ENCODE measurements at places on chromosomes 2 and 18. TPM values are rescaled to one million over a fixed set of nuclear protein-coding genes. Genes with fewer than 3 reads are reported as not detected.

MC2R gene
- total RNA-seq = not detected

DNA sequence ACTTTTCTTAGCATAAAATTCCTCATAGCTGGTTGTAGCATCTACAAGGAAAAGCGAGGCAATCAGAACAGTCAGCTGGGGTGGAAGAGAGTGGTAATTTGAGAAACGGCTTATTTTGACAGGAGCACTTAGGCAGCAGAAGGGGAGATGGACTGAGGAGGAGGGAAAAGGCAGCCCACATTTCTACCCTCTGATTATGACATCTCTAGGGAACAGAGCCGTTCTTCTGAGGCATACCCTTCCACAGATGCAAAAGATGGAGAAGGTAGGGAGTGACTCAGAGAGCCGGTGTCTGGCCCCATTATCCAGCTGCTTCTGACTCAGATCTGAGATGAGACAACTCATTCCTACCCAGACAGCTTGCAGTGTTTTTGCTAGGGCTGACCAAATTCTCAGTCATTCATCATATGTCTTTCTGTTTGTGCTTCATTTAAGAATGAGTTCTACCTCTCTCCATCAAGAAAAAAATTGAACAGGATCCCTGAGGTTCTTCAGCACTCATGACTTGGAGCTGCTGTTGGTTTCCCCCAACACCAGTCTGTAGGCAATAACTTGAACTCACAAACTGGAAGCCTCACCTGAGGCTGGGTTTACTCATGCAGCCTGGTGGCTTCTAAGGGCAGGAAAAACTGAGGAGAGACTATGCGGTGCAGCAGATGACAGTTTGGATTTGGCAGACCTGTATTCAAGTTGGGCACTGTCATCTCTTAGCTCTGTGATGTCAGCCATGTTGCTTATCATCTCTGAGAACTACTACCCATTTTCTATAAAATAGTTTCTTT lies 15.9 kb upstream of the SEC11C start:
- no peaks in the 10 kb centered on the region for H3K36me3 ChIP-seq
- H3K27me3 ChIP-seq = no peaks in the 10 kb centered on the region
- no peak for DNase-seq
- H3K27ac ChIP-seq = no peak overlapping the region

- no peaks in the 10 kb centered on the region for H3K36me3 ChIP-seq
- H3K27me3 ChIP-seq = no peaks in the 10 kb centered on the region
- no peak overlapping the region for H3K4me3 ChIP-seq
- DNase-seq = no peak
- no peak overlapping the region for H3K27ac ChIP-seq
Observed at GRCh38 chr2:98070081-98070480, 16.9 kb upstream of the VWA3B start.

C2orf72 gene
- 44.5 TPM for total RNA-seq

DNA sequence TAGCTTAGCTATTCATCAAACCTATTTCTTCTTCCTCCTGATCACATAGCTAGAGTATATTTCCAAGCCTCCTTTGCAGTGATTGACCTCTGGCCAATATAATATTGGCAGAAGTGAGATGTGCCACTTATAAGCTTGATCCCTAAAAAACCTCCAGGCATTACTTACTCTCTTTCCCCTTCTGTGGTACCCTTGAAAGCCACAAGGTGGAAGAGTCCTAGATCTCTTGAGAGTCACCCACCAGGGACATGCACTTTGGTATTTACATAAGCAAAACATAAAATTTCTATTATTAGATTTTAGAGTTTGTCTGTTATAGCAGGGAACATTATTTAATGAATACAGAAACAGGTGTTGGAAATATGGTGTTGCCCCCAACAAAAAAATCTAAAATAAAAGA lies 112.0 kb downstream of the EXOC6B start:
- H3K27ac ChIP-seq = no peak overlapping the region
- H3K36me3 ChIP-seq = no peaks in the 10 kb centered on the region
- no peaks in the 10 kb centered on the region for H3K4me1 ChIP-seq

- DNase-seq = no peak
- no peaks in the 10 kb centered on the region for H3K27me3 ChIP-seq
- H3K27ac ChIP-seq = no peak overlapping the region
- no peaks in the 10 kb centered on the region for H3K4me1 ChIP-seq
- H3K36me3 ChIP-seq = no peaks in the 10 kb centered on the region
Observed at GRCh38 chr18:48724442-48724841, 185.6 kb downstream of the CTIF start.

CSRNP3 gene
- 1.5 TPM for total RNA-seq

GKN1 gene
- total RNA-seq = not detected

TGFBRAP1 gene
- total RNA-seq = 14.2 TPM

GRCh38 chr18:10269261-10269660 lies 185.2 kb upstream of the APCDD1 start:
- no peaks in the 10 kb centered on the region for H3K4me1 ChIP-seq
- no peak overlapping the region for H3K27ac ChIP-seq
- no peaks in the 10 kb centered on the region for H3K36me3 ChIP-seq
- no peaks in the 10 kb centered on the region for H3K27me3 ChIP-seq
- DNase-seq = no peak

- peaks cover 6% of the 10 kb centered on the region for H3K4me1 ChIP-seq
- no peaks in the 10 kb centered on the region for H3K36me3 ChIP-seq
- no peak for DNase-seq
- H3K4me3 ChIP-seq = no peak overlapping the region
Observed at GRCh38 chr2:64852771-64853241, 136.4 kb upstream of the SLC1A4 start.

DNA sequence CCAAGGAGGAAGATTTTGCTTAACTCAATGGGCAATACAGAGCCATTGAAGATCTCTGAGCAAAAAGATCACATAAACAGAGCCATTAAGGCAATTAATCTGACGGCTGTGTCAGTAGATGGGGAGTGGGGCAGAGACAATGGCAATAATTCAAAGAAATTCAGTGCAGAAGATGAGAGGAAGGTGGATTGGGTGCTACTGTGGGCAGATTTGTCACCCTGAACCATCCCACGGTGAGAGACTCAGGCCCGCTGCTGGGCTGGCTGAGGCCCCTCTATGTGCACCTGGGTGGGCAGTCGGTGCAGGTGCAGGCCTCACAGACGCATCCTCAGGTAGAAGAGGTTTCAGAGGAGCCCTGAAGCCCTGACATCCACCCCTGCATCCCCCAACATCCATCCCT lies 458.6 kb downstream of the EIPR1 start:
- H3K36me3 ChIP-seq = no peaks in the 10 kb centered on the region
- no peaks in the 10 kb centered on the region for H3K27me3 ChIP-seq
- no peak for DNase-seq
- H3K4me1 ChIP-seq = no peaks in the 10 kb centered on the region
- no peak overlapping the region for H3K4me3 ChIP-seq

- no peak overlapping the region for H3K27ac ChIP-seq
- no peak overlapping the region for H3K4me3 ChIP-seq
- no peaks in the 10 kb centered on the region for H3K36me3 ChIP-seq
Observed at GRCh38 chr2:170122883-170123547, 54.9 kb upstream of the MYO3B start.

- DNase-seq = no peak
- no peak overlapping the region for H3K4me3 ChIP-seq
- no peaks in the 10 kb centered on the region for H3K4me1 ChIP-seq
- H3K36me3 ChIP-seq = no peaks in the 10 kb centered on the region
Observed at GRCh38 chr2:45083175-45083574, 73.9 kb upstream of the SIX2 start.

DNA sequence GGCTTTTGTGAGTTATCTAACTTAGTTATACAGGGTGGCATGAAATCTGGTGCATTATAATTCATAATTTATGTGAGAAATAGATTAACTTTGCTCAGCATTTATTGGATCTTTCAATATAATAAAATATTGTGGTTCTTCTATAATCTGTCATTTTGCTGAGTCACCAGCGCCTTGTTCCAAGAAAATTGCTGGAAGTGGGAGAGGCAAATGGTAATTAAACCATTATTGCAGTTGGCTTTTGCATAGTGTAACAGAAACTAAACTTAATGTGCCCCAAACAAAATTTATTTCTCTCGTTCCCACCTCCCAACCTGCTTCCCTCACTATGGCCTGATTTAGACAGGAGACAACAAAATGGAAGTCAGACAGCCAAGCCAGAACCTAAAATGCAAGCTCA lies 146.3 kb downstream of the GALR1 start:
- no peaks in the 10 kb centered on the region for H3K27me3 ChIP-seq
- DNase-seq = peak; percentile 37
- no peaks in the 10 kb centered on the region for H3K36me3 ChIP-seq
- H3K4me3 ChIP-seq = no peak overlapping the region
- no peak overlapping the region for H3K27ac ChIP-seq
- no peaks in the 10 kb centered on the region for H3K4me1 ChIP-seq

- H3K36me3 ChIP-seq = no peaks in the 10 kb centered on the region
- no peaks in the 10 kb centered on the region for H3K27me3 ChIP-seq
Observed at GRCh38 chr2:74186038-74186437, 7.4 kb upstream of the MOB1A start.

GRCh38 chr2:230732914-230733401 lies 20.3 kb downstream of the CAB39 start:
- H3K36me3 ChIP-seq = no peaks in the 10 kb centered on the region
- peaks cover 11% of the 10 kb centered on the region for H3K4me1 ChIP-seq
- no peak overlapping the region for H3K27ac ChIP-seq

SLC9A4 gene
- total RNA-seq = 0.15 TPM

- H3K4me3 ChIP-seq = no peak overlapping the region
- no peaks in the 10 kb centered on the region for H3K36me3 ChIP-seq
- H3K27me3 ChIP-seq = no peaks in the 10 kb centered on the region
- no peak overlapping the region for H3K27ac ChIP-seq
- H3K4me1 ChIP-seq = no peaks in the 10 kb centered on the region
- DNase-seq = no peak
Observed at GRCh38 chr2:40435426-40436092, 16.3 kb downstream of the SLC8A1 start.

HOXD4 gene
- total RNA-seq = 3.6 TPM

RGPD8 gene
- 11.7 TPM for total RNA-seq

COX7A2L gene
- total RNA-seq = 128 TPM

DNA sequence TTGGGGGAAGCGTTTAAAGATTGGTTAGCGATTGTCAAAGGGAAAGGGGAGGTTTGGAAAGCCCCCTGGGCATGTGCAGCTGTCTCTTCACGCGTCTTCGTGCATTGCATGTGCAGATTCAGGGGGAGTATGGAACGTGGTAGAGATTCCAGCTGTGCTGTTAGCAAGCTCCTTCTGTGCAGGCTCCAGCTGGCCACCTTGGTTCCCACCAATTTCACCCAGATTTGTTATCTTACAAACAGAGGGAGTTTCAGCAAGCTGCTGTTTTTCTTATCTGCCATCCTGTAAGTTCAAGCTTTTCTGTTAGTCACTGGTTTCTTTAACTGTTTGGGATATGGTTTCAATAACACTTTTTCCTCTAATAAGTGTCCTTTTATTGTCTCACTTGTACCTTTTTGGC lies 30.4 kb downstream of the FARP2 start:
- no peak overlapping the region for H3K4me3 ChIP-seq
- no peaks in the 10 kb centered on the region for H3K27me3 ChIP-seq
- H3K27ac ChIP-seq = no peak overlapping the region

WDR7 gene
- total RNA-seq = 21.2 TPM

GRCh38 chr18:75140296-75140695 lies 68.6 kb downstream of the PTGR3 start:
- no peak overlapping the region for H3K27ac ChIP-seq
- H3K4me1 ChIP-seq = no peaks in the 10 kb centered on the region
- H3K36me3 ChIP-seq = no peaks in the 10 kb centered on the region

- H3K4me3 ChIP-seq = no peak overlapping the region
- no peak overlapping the region for H3K27ac ChIP-seq
- no peaks in the 10 kb centered on the region for H3K27me3 ChIP-seq
- no peak for DNase-seq
- no peaks in the 10 kb centered on the region for H3K36me3 ChIP-seq
Observed at GRCh38 chr2:21146638-21147037, 22.9 kb downstream of the TDRD15 start.

SPTBN1 gene
- 338 TPM for total RNA-seq

GRCh38 chr2:238130696-238131628 lies 7.5 kb upstream of the KLHL30 start:
- H3K4me3 ChIP-seq = no peak overlapping the region
- H3K36me3 ChIP-seq = no peaks in the 10 kb centered on the region
- H3K27me3 ChIP-seq = no peaks in the 10 kb centered on the region
- DNase-seq = no peak
- no peaks in the 10 kb centered on the region for H3K4me1 ChIP-seq

ASIC4 gene
- total RNA-seq = 0.12 TPM

GRCh38 chr2:215910180-215910579 lies 103.2 kb downstream of the MREG start:
- H3K27me3 ChIP-seq = no peaks in the 10 kb centered on the region
- no peaks in the 10 kb centered on the region for H3K4me1 ChIP-seq
- no peaks in the 10 kb centered on the region for H3K36me3 ChIP-seq
- no peak for DNase-seq
- H3K27ac ChIP-seq = no peak overlapping the region
- H3K4me3 ChIP-seq = no peak overlapping the region

SERPINB12 gene
- total RNA-seq = not detected

HSBP1L1 gene
- 59.6 TPM for total RNA-seq

DNA sequence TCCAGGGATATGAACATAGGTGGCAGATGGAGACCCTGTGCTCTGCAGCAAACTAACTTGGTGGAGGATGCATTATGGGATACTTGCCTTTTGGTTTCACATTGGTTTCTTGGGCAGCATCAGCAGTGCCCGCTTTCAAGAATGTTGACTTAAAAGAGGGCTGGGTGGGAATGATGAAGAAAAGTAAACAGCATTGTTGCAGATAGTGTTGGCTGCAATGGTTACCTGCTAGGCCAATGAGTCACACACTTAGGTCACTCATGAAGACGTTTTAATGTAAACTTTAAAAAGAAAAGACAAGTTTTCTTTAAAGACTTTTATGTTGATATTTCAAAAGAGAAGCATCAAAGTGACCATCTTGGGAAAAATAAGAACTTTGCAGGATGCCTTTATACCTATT lies 26.1 kb upstream of the FAM237A start:
- DNase-seq = no peak

DNA sequence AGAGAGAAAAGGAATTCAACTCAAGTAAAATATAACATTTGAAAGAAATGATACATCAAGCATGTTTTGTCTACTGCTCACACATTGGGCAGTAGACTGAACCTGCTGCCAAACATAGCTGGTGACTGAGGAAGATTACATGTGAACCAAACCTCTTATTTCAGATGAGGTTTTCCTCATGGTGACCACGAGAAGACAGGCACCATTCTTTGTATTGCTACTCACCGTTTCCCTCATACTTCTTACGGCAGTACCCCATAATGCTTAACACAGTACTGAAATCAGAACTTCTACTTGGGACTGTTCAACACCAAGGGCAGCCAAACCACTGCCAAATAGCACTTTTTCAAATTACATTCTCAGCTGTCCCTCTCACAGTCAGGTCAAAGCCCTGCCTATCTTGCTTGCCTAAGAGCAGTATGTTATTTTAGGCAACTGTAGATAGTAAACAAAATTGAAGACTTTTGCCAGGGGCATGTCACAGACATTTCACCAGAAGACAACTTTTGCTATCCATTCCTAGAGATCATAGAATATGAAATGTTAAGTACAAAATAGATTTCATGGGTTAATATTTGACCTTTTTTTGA lies 167.1 kb upstream of the DOK6 start:
- H3K4me3 ChIP-seq = no peak overlapping the region
- no peak overlapping the region for H3K27ac ChIP-seq
- no peaks in the 10 kb centered on the region for H3K27me3 ChIP-seq
- no peaks in the 10 kb centered on the region for H3K4me1 ChIP-seq

GRCh38 chr18:5543036-5543680 lies 639 bp downstream of the EPB41L3 start:
- H3K4me1 ChIP-seq = no peaks in the 10 kb centered on the region
- peak overlapping the region; percentile 41 for H3K4me3 ChIP-seq
- H3K27ac ChIP-seq = peak overlapping the region; percentile 36

Measured in colonic mucosa (tissue), 4 donors.